ENCODE measurements at places on chromosomes 2 and 18.

DNA sequence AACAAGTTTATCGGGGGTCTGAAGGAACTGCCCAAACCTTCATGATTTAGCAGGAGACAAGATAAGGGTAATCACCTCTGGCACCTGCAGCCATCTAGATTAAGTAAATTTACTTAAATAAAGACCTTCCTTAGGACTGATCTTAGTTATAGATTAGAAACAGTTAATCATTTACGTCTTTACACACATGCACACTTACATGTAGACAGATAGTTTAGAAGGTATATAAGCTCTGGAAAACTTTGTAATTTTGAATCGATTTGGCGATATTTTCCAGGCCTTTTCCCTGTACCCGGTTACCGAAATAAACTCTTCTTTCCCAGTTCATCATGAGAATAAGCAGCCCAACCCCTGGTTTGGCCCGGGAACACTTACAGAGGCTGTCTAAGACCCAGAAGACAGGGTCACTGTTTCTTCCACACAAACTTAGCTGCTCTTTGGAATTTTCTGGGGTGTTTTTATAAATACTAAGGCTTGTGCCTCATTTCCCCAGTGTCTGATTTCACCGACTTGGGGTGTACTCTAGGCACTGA lies 560 bp upstream of the SKA1 start:
- no peak for DNase-seq

GRCh38 chr2:45289997-45290709 lies 280.9 kb upstream of the SIX2 start:
- no peak for DNase-seq

GRCh38 chr2:44551497-44551896 lies 189.8 kb downstream of the CAMKMT start:
- DNase-seq, result no peak

- DNase-seq, result no peak
Observed at GRCh38 chr2:71576541-71576940, 123.2 kb downstream of the DYSF start.

GRCh38 chr2:127058246-127058953 lies 48.6 kb downstream of the BIN1 start:
- DNase-seq, result no peak

DNA sequence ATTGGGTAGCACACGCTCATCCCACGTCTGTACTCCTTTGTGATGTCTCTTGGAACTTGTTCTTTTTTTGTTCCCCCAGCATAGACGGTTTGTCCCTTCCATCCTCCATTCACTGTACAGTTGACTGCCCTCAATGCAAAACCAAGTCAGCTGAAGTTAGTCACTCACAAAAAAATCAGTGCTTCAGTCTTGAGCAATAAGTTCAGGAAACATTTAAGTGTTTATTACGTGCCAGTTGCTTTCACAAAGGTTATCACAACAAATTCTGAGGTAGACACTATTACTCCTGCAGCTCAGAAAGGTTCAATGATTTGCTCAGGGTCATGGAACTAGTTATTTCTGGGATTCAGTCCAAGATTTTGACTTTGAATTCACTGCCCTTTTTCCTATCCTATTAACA lies 102.2 kb downstream of the PDE1A start:
- DNase-seq, result no peak

- no peak for DNase-seq
Observed at GRCh38 chr2:102765061-102765460, 3.2 kb downstream of the TMEM182 start.

GRCh38 chr2:128187032-128187654 lies 96.1 kb downstream of the UGGT1 start:
- no peak for DNase-seq

GRCh38 chr2:120342446-120342845 lies 3.5 kb upstream of the INHBB start:
- DNase-seq, result no peak

- no peak for DNase-seq
Observed at GRCh38 chr2:85579266-85579935, 2.0 kb downstream of the VAMP8 start.

- no peak for DNase-seq
Observed at GRCh38 chr2:951224-952006, 766 bp downstream of the SNTG2 start.

- no peak for DNase-seq
Observed at GRCh38 chr2:7119132-7119835, 202.1 kb downstream of the RNF144A start.

DNA sequence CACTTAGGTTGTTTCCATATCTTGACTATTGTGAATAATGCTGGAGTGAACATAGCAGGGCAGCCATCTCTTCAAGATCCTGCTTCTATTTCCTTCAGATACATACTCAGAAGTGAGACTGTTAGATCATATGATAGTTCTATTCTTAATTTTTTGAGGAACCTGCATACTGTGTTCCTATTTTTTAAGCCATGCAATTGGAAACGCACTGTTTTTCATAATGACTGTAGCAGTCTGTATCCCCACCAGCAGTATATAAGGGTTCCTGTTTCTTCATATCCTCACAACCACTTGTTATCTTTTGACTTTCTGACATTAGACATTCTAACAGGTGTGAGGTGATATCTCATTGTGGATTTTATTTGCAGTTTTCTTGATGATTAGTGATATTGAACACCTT lies 15.5 kb downstream of the NEURL3 start:
- no peak for DNase-seq

DNA sequence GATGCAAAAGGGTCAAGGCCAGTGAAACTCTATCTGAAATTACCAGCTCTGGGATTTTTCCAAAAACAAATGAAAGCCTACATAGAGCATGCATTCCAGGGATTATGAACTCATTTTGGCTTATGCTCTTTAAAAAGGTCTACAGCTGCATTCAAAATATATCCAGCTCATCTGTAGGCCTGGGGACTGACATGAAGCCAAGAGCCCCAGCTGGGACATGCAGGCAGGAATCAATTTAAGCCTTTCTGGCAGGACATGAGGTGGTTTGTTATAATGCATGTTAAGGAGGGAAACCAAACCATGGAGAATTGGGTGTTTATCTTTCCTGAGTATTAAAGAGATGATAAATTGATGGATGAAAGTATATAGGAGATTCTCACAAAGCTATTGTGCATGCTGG lies 164.5 kb downstream of the RBM43 start:
- DNase-seq, result no peak

GRCh38 chr18:78430131-78430758 lies 549.4 kb upstream of the SALL3 start:
- DNase-seq, result no peak

- no peak for DNase-seq
Observed at GRCh38 chr2:47002031-47002430, 86.4 kb upstream of the MCFD2 start.

DNA sequence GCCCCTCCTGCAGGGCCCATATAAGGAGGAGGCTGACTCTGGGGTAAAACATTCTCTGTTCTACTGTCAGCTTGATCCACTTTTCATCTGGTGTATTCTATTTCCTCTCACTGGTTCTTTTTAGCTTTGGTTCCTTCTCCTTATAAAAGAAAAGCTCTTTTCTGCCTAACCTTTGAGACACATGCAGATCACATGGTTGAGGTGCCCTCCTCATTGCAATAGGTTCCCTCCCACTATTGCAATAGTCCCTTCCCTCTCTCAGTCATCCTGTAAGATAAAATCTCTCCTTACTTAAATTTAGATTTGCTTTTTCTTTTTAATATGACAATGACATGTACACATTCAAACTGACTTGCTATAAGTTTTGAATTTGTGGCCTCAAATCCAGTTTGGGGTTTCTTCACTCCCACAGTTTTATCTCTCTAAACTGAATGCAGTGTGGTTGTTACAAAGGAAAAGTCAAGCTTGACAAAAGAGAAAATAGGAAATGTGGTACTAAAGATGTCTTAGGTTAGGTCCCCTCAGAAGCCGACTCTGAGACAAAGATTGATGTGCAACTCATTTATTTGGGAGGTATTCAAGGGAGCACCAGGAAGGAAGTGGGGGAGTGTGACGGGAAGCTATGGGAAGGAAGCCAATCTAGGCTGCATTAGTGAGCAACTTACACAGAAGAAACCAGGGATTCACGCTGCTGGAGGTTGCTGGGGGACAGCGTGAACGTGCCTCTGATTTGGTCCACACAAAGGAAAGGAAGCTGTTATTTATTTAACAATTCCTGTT lies 127.6 kb upstream of the LINC00305 start:
- no peak for DNase-seq

Data from stimulated activated CD8-positive, alpha-beta memory T cell treated with anti-CD3 and anti-CD28 coated beads, Interleukin-15, amount 100 ng/mL, for 1 hour (primary cell).